ENCODE measurements at places on chromosomes 1 and 21.

DNA sequence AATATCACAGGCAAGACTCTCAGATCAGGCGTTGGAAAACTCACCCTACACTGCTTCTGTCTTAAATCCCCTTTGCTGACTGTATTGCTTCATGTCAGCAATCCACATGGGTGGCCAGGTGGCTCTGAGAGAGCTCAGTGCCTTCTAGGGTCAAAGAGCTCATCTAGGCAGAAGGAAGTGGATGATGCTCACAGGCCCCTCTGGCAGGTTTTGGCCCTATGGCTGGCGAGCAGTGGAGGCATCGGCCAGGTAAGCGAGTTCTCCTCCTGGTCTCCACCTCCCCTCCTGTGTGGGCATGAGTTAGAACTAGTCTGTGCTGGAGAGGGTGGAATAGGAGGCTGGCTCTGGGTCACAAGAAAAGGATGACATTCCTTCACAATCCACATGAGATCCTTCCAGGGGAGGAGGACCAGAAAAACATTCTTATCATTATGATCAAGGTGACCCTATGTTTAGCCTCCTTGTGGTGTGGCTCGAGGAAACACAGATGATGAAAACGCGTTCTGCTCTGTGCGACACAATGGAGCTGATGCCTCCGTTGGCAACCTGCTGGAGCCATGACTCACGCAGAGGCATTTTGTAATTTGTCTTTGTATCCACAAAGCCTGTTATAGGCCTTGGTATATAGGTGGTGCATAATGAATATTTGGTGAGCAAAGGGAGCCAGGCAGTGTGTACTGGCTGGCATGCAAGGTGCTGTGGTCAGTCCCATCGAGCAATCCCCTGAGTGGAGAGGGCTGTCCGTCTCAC lies 264.6 kb upstream of the RAB4A start:
- no peak for DNase-seq

- no peak for DNase-seq
Measured at GRCh38 chr21:31042080-31042464, 3.8 kb upstream of the KRTAP19-8 start.

- no peak for DNase-seq
Measured at GRCh38 chr1:100706856-100707255, 12.7 kb upstream of the VCAM1 start.

DNA sequence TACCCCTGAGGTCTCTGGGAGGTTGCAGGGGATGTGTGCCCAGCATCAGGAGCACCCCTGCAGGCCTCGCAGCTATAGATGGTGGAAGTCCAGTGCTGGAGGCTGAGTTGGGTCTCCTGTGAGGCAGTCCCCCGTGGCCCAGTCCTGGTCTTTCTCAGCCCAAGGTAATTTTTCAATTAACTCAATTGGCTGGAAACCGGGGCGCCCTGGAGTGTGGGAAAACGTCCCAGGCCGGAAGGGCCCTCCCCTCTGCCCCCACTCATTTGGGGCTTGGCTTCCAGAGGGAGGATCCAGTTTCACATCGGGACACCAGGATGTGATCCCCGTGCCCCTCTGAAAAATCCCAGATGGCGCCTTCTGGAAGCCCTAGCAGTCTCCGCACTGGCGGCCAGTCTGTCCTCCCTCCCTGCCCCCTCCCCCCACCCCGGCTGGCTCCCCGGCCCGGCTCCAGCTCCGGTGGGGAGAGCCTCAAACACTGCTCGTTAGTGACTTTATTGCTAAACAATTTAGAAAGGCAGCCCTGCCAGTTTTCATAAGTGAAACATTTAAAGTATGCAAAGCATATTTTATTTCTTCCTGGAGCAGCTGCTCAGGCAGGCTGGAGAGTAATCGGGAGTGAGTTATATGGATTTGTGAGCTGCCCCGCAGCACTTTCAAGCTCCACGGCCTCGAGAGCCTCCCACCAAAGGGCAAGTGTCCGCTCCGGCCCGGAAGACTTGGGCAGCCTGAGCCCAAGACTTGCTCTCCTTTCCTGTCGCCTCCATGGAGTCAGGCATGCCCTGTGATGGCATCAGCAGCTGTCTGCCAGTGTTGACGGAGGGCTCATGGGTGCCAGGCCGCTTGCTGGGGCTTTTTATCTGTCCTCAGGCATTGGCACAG lies 208.2 kb upstream of the TMEM51 start:
- peak; percentile 96 for DNase-seq

DNA sequence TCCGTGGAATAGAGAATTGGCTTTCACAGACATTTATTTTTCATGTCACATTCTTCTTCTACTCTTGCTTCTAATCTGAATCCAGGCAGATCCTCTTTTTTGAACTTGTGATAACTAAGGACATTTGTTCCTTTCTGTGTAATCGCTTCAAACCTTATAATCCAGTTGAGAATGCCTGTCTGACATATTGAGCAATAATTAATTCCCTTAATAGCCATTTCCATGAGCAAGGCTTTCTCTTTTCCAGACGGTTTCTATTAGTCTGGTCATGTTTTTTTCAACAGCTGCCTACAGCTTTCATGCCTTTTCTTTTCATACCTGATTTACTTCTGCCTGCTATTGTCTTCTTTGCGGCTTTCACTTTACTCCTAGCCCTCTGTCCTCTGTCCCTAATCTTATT lies 163.4 kb downstream of the CYYR1 start:
- DNase-seq, result no peak

Data from NCI-H446 treated with DMSO at 0.1 percent for 48 hours (cell line).